Kidney (tissue), 22 donors: ENCODE measurements at places on chromosomes 16 and 17. TPM values are rescaled to one million over a fixed set of nuclear protein-coding genes. Genes with fewer than 3 reads are reported as not detected.

DNA sequence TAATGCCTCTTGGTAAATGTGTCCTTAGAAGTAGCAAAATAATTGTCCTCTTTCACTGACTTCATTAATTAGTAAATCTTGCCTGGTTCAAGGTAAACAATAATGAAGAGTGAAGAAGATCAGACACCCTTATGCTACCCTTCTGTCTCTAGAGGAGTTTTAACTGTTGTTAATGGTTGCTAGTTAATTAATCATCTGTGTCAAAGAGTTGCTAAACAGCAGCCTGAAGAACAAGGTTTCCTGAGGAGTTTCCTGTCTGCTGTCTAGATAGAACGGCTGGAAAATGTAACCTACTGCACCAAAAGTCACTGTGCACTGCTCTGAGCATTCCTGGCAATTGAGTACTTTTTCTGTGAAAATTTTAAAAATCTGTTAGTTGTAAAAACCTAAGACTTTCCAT, 131.3 kb downstream of the NLK start:
- no peak overlapping the region for H3K27ac ChIP-seq
- peaks cover 4% of the 10 kb centered on the region for H3K4me1 ChIP-seq
- no peaks in the 10 kb centered on the region for H3K36me3 ChIP-seq
- H3K4me3 ChIP-seq: no peak overlapping the region

DNA sequence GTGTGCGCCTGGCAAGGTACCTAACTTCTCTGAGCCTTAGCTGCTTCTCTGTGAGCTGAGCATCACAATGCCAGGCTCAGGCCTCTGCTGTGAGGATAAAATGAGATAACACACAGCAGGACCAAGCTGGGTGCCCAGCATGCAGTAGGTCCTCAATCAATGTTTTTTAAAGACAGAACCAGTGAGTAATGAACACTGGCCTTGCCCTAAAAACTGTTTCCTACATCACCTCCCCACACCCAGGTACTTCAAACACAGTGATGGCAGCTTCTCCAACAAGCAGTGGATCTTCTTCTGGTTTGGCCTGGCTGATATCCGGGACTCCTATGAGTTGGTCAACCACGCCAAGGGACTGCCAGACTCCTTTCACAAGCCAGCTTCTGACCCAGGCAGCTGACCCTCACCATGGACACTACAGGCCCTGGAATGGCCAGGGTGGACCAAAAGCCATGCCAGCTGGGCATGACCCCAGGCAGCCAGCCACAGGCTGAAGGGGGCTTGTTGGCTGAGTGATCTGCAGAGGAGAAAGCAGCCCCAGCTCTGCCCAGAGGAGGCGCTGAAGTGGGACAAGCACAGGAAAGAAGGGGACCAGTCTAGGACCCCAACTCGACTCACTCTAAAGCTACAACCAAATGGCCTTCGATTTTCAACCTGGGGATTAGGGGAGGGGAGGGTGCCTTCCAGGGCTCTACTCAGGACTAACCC, 3.9 kb downstream of the NAGS start:
- no peaks in the 10 kb centered on the region for H3K4me1 ChIP-seq
- peaks cover 5% of the 10 kb centered on the region for H3K27me3 ChIP-seq
- H3K4me3 ChIP-seq: no peak overlapping the region
- no peak overlapping the region for H3K27ac ChIP-seq
- H3K36me3 ChIP-seq: peaks cover 7% of the 10 kb centered on the region

ENPP7 gene
- 0.94 TPM for total RNA-seq

- peaks cover 6% of the 10 kb centered on the region for H3K4me1 ChIP-seq
- H3K36me3 ChIP-seq: peaks cover 4% of the 10 kb centered on the region
- H3K27ac ChIP-seq: no peak within 1 kb of the TSS
- H3K4me3 ChIP-seq: peak within 1 kb of the TSS; percentile 39
Observed at GRCh38 chr17:45432405-45433158, at the start of gene ARHGAP27. Gene ARHGAP27 (minus strand): TSS chr17:45432870. CDS start chr17:45430279, 2,591 bp downstream.

GP2 gene
- total RNA-seq: 0.94 TPM
